ENCODE measurements at places on chromosomes 1 and 21. TPM values are rescaled to one million over a fixed set of nuclear protein-coding genes. Genes with fewer than 3 reads are reported as not detected.

The CYP4A11 gene
- 56.4 TPM for polyA plus RNA-seq

The SPATA46 gene
- 0.08 TPM for polyA plus RNA-seq

The LRRC7 gene
- 6.3 TPM for polyA plus RNA-seq

The IL10 gene
- 0.52 TPM for polyA plus RNA-seq

The SLAMF9 gene
- polyA plus RNA-seq = not detected

The C8B gene
- not detected for polyA plus RNA-seq

The NTMT2 gene
- polyA plus RNA-seq = not detected

The LINGO4 gene
- 0.04 TPM for polyA plus RNA-seq

The ORC1 gene
- polyA plus RNA-seq = 6.9 TPM

The PGLYRP3 gene
- polyA plus RNA-seq = not detected

The ETNK2 gene
- polyA plus RNA-seq = 22.7 TPM

The KCNE2 gene
- polyA plus RNA-seq = 1.6 TPM

GRCh38 chr1:16888860-16889816 is 6.6 kb upstream of the RNU1-2 start:
- peak; percentile 78 for DNase-seq

- peak; percentile 81 for DNase-seq
These were observed 7.2 kb upstream of the MPZL1 start for GRCh38 chr1:167714439-167715156.

- DNase-seq = no peak
These were observed 69.8 kb downstream of the SPSB1 start for GRCh38 chr1:9362488-9362887.

- DNase-seq = no peak
These were observed 49.2 kb downstream of the ALG14 start for GRCh38 chr1:95023399-95024043.

GRCh38 chr1:26855636-26856035 is 7.3 kb upstream of the SFN start:
- DNase-seq = no peak

- no peak for DNase-seq
These were observed 2.6 kb downstream of the ALPL start for GRCh38 chr1:21511579-21512522.

GRCh38 chr1:19762175-19762779 is 37.4 kb downstream of the TMCO4 start:
- DNase-seq = no peak

GRCh38 chr1:202230061-202230938 is 36.7 kb downstream of the LGR6 start:
- DNase-seq = no peak

DNA sequence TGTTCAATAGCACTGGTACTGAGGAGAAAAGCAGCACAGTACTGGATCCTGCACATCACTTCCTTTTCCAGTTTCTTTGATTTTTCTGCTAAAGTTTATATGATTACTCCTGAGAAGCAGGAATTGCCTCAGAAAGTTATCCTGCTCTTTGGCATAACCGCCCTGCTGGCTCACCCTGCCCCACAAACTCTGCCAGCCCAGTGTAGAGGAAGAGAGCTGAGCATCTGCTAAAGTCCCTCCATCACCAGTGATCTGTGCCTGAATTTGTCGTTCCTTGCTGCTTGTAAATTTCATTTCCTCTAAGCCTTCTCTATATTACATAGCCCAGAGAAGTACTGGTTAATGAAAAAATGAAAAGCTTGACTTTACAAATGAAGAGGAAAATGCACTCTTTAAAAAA is 87.0 kb upstream of the C1orf21 start:
- DNase-seq = no peak

- DNase-seq = no peak
These were observed 17.0 kb upstream of the KCNA10 start for GRCh38 chr1:110535985-110536384.

- DNase-seq = no peak
These were observed 29.7 kb downstream of the SLC26A9 start for GRCh38 chr1:205913451-205914154.

DNA sequence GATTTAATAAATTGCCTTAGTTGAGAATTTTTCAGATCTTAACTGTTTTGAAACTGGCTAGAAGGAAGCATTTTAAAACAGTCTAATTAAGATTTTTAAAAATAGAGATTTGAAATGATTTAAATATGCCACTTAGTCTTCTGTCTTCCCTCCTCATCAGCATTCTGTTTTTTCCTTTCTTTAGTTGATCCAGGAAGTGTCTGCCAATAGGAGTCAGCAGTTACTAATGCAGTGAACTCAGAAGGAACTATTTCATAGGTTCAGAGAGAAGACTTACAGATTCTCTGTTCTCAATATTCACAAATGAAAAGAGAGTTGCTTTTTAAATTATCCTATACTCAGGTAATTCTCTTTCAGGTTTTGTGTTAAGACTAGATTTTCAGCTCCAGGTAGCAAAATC is 84.5 kb downstream of the RPS6KC1 start:
- no peak for DNase-seq

GRCh38 chr1:17338706-17339493 is 30.9 kb downstream of the PADI4 start:
- no peak for DNase-seq

- DNase-seq = no peak
These were observed 192.9 kb upstream of the GALNT2 start for GRCh38 chr1:229874136-229874535.

DNA sequence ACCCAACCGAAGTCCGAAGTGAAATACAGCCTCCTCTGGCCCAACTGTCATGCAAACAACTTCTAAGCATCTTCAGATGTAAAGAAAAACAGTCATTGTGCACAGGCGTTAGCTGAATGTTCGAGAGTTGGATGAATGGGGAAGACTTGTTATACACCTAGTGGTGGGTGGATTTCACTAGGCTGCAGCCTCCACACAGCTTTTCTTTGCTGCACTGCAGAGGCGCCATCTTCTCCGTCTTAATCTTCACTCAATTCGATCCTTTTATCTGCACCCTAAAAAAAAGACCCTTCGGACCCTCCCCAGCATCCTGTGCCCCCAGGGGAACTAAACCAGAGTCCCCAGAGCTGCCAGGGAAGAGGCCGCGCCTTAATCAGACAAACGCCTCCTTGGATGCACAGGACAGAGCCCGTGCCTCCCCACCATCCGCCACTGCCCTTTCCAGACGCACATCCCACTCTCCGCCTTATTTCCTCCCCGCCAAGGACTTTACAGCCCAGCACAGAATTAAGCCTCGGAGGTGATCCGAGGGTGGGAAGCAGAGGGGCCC is 1.4 kb downstream of the APP start:
- peak; percentile 60 for DNase-seq

DNA sequence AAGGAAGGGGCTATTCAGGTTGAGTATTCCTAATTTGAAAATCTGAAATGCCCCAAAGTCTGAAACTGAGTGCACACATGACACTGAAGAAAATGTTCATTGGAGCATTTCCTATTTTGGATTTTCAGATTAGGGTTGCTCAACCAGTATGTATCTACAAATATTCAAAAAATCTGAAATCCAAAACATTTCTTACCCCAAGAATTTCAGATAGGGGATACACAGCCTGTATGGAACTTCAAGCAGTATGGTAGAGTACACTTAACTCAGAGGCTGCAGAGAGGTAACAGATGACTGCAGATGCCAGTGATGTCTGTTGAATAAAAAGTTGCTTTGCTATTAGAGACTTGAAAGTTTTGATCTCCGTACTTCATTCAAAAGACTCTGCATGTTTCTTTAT is 19.0 kb downstream of the YTHDF2 start:
- DNase-seq = no peak

DNA sequence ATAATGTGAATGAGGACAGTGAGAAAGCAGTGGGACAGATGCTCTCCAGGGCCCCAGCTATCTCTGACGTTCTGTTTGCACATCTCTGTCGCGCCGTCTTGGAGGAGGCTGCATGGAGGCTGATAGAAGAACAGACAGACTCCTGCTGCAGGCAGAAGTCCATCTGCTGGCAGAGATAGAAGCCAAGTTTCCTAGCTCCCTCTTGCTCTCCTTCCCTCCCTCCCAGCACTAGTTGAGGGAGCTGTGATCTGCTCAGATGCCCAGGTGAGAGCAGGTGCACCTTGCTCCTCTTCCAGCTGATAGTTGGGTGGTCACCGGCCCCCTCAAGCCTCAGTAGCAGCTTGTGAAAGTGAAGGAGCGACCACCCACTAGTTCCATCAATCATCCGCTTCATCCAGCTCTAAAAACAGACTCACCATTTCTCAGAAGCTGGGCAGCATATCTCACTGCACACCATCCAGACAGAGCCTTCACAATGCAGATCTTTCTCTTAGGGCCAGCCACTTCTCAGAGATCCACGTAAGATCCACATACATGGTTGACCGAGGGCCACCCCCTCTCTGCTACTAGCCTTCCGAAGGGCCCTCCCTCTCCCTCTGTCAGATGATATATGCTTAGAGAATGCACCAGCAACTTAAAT is 12.9 kb downstream of the LRRN2 start:
- no peak for DNase-seq

GRCh38 chr1:87864676-87865075 is 536.0 kb downstream of the LMO4 start:
- no peak for DNase-seq

- no peak for DNase-seq
These were observed 10.4 kb upstream of the CDK18 start for GRCh38 chr1:205494115-205494514.

DNA sequence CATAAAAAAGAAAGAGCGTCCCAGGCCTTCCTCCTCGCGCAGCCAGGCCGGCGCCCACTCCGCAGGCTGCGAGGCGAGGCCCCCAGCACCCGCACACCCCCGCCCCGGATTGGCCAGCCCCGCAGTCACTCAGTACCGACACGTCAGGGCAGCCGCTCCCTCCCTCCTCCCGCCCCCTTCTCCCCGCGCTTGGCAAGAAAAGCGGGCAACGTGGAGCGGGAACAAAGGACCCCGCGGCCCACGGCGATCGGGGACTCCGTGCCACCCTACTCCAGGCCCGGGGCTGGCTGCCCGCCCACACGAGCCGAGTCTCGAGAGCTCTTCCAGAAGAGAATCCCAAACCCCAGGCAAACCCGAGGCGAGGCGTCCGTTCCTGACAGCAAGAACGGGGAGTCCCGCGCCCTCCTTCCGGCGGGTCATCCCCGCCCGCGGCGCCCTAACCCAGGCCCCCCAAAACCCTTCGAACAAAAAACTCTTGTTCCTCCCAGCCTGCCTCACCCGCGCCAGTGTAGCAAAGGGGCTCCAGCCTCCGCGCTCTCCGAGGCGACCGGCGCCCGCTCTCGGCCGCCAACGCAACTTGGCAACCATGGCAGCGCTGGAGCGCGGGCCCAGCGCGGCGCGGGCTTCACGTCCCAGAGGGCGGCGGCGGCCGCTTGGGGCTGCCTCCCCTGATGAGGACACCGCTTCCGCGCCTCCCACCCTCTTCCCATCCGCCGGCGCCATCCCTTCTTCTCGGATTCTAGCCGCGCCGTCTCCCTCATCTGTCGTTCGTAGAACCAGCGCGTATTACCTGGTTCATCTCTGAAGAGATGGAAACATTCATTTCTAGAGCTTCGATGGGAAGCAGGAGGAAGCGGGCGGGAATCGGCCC is 645 bp downstream of the IVNS1ABP start:
- DNase-seq = peak; percentile 79

DNA sequence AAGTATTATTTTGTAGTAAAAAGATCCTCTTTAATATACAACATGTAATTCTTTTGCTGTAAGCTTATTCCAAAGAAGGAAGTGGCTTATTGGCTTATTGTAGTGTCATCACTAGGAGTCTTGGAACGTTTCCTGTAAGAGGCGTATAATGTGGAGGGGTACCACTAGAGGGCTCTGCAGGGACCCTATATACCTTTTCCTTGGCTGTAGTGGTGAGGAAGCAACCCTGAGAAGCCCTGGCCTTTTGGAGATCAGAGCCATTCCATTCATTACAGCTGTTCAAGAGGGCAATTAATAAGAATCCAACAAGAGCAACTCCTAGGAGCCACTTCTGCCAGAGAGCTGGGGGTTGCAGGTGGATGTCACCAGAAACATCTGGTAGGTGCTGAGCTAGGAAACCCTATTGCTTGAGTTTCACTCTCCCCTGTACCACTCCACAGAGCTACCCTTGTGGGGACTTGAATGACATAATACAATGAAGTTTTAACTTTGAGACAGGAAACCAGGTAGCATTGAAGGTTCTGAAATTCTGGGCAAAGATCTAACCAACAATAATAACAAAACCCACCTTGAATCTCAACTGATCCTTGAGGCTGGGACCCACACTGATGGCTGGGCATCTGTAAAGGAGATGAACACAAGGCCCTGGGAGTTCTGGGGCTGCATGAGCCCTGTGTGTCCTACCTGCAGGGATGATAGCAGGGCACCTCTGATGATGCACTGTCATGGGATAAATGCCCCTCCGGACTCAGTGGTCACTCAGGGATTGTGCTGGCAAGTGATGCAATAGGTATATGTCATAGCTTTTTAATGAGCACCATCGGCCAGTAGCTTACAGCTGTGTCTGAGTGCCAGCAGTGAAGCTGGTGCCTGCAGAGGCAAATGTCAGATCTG is 160.2 kb upstream of the COA6 start:
- no peak for DNase-seq

- DNase-seq = no peak
These were observed 456.6 kb downstream of the RPS6KC1 start for GRCh38 chr1:213507472-213508223.

- DNase-seq = no peak
These were observed 14.9 kb upstream of the SLC44A5 start for GRCh38 chr1:75625795-75626194.
